ENCODE measurements at places on chromosomes 7 and 10.

DNA sequence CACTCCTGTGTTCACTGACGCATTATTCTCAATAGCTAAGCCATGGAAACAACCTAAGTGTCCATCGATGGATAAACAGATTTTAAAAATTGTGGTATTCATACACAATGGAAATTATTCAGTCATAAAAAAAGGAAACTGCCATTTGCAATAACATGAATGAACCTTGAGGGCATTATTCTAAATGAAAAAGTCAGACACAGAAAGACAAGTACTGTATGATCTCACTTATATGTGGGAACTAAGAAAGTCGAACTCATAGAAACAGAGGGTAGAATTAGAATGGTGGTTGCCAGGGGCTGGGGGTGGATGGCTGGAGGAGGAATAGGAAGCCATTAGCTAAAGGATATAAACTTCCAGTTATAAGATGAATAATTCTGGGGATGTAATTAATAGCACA is 71.8 kb downstream of the JAZF1 start:
- DNase-seq, result no peak

DNA sequence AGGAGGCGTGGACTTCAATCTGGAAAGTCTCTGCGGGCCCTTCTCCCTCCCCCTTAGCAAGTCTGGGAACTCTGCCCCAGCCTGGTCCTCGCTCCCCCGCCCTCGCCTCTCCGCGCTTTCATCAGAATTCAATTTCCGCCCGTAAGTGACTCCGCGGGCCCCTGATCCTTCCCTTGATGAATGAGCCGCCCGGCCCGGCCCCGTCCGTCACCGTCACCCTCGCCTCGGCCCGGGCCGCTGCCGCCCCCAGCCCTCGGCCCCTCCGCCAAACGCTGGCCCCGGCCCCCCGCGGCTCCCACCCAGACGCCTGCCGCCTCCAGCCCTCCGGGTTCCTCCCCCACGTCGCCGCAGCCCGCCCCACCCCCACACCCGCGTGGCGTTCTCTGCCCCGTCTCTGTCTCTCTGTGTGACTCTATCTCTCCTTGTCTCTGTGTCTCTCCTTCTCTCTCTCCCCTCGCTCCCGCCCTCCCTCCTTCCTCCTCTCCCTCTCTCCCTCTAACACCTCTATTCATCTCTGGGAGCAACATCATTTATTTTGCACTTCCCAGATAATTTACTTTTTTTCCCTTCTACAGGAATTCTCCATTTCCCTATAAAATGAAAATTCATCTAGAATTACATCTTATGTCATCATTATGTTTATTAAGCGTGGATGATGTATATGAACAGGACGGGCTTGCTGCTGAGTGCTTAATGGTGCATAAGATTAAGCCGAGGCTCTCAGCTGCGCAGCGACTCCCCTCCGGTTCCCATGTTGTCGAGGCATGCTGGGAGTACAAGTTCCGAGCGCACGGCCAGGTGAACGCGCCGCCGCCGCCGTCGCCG is 91.2 kb upstream of the PAX2 start:
- DNase-seq, result peak; percentile 37

- DNase-seq, result no peak
These were observed 8.1 kb downstream of the POR start for GRCh38 chr7:75922966-75923603.

GRCh38 chr10:1102831-1103230 is 46.6 kb downstream of the WDR37 start:
- no peak for DNase-seq

- no peak for DNase-seq
These were observed 1293.5 kb downstream of the XPNPEP1 start for GRCh38 chr10:108629834-108630233.

DNA sequence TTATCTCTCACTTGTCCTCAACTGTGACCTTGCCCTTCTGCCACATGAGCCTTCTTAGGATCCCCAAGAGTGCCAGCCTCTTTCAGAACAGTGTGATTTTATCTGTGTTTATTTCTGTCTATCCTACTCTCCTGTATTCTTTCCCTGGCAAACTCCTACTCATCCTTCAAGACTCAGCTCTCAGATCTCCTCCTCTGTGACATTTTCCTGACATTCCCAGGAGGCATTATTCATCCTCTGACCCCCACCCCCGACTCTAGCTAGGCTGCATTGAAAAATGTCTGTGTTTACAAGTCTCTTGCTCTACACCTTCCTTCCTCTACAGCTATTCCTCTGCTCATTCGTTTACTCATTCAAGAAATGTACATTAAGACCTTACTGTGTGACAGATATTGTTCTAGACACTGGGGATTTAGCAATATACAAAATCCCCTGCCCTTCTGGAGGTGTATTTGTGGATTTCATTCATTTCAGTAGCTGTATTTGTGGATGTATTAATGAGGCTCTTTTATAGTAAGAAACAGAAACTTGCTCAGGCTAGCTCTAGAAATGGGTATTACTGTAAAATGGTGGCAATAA is 61.4 kb upstream of the COMTD1 start:
- no peak for DNase-seq

DNA sequence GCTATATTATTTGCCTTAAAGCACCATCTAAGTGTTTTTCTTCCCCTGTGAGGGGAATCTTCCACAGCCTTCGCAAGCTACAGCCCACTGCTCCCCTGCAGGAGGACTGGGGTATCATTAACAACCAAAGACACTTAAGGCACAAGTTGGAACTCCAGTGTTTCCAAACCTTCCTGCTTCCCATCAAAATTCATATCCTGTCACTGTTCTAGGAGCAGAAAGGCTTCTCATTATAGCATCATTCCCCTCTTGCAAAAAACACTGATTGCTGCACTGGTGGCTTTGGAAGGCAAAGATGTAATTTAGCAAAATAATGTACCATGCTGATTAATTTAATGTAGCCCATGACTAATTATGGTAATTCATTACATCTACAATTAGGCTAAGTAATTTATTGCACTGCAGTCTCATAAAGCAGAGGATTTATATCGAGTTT is 207.2 kb downstream of the SKAP2 start:
- no peak for DNase-seq

DNA sequence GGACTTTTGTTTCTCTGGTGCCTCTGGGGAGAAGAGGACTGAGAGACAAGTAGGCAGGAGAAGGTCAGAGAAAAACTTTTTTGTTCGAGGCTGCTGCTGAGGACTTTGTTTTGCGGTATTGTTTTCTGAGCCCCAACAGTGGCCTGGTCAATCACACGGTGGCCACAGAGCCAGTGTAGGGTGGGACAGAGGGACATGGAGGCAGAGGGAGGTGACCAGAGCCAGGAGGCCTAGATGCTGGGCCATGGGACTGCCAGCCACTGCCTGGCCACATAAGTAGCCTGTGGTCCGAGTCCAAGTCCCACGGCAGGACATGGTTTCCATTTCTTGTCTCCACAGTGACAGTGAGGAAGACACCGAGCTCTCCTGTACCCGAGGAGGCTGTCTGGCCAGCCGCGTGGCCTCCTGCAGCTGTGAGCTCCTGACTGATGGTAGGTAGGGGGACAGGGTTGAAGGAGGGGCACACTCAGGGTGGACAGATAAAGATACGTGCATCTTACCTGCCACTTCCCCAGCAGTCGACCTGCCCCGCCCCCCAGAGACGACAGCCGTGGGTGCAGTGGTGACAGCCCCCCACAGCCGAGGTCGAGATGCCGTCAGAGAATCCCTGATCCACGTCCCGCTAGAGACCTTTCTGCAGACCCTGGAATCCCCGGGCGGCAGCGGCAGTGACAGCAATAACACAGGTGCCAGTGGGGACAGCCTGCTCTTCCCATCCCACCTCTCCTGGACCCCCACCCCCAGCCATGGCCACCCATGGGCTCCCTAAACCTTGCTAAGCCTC is 27.5 kb downstream of the SH2B2 start:
- DNase-seq, result no peak

DNA sequence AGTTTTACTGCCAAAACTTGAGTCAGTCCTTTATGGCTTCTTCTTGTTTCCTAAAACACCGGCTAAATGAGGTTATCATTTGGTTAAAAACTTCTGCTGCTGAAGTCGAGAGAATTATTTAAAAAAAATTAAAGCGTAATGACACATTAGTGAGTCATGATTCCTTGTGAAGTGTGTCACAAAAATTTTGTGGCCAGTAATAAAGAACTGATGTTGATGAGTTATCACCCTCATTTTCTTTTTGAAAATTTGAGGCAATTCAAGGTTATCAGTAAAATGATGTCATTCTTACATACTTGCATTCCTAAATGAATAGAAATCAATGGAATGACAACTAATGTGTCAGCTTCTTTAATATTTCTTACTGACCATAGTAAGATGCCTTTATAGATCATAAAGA is 427.4 kb downstream of the SORCS3 start:
- DNase-seq, result no peak

DNA sequence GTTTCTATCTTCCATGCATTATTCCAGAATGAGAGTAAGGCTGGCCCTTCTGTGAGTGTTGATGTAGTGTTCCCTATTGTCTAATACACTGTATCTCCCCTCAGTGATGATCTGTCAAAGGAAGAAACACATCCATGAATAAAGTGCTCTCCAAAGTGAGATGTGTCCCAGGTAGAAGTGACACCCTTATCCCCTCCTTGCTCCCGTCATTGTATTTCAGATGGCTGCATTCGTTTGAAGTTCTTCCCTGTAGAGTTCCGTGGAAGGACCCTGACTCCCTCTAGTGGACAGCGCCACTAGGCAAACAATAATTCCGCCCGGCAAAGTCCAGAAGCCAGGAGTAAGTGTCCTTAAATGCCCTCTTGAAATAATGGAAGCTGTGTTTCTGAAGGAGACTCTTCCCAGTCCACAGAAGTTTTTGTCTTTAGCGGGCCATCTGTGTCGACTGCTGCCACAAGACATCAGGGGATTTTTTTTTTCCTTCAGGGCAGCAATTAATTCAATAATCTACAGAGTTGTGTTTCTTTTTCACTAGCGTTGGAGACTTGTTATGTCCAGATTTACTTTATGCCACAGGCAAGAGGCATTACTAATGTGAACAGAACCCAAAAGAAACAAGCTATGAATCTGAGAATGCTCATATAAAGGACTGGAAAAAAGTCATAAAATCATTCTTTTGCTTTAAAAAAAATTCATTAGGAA is 64.6 kb downstream of the THNSL1 start:
- DNase-seq, result peak; percentile 60

DNA sequence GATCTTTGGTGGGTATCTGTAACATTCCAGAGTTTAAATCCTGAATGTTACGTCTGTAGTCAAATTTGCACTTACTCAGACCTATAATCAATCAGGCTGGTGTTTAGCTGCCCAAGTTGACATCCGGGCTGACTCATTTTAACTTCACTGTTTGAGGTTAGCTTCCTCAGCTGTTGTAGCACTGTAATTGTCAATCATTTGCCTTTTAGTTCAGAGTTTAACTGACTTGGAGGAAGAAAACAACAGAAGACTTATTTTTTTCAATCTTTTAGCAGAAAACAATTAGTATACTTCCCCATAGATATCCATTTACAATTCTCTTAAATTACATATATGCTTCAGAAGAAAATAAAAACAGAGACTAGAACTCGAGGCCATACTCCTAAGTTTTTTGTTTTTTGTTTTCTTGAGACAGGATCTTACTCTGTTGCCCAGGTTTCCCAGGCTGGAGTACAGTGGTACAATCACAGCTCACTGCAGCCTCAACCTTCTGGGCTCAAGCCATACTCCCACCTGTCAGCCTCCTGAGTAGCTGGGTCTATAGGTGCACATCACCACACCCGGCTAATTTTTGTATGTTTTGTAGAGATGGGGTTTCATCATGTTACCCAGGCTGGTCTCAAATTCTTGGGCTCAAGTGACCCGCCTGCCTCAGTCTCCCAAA is 38.5 kb upstream of the LRRC17 start:
- peak; percentile 60 for DNase-seq

GRCh38 chr7:131145026-131145425 is 182.7 kb upstream of the MKLN1 start:
- DNase-seq, result no peak

GRCh38 chr10:132385721-132386418 is 11.1 kb upstream of the PWWP2B start:
- DNase-seq, result no peak

DNA sequence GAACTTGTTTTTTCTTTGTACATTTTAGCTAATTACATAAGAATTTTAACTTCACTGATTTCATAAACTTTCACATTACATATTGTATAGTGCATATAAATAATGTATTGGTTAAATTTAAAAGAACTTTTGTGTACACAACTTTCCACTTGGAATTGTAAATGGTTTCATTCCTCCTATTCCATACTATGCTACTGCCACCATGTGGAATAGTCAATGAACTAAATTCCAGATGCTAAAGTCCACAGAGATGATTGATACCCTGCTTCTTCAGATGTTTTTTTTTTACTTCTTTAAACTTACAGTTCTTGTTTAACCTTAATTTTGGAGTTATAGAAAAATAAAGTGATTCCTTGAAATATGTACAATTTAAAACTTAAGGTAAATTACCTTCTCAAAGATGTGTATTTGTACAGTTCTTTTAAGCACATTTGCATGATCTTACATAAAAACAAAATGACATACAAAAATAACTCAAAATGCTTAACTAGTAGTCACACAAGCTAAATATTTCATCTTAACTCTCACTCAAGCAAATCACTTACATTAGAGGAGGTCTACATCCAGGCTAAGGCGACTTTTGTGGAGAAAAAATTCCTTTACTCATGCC is 247.6 kb upstream of the HGF start:
- DNase-seq, result no peak

GRCh38 chr10:85032981-85033380 is 704.6 kb downstream of the CCSER2 start:
- DNase-seq, result no peak

DNA sequence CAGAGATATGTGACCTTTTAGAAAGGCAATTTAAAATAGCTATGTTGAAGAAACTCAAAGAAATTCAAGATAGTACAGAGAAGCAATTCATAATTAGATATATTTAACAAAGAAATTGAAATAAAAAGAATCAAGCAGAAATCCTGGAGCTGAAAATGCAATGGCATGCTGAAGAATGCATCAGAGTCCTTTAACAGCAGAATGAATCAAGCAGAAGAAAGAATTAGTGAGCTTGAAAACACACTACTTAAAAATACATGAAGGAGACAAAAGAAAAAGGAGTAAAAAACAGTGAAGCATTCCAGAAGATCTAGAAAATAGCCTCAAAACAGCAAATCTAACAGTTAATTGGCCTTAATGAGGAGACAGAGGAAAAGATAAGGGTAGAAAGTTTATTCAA is 20.0 kb downstream of the ZPBP start:
- DNase-seq, result no peak

- DNase-seq, result no peak
These were observed 39.7 kb downstream of the DRGX start for GRCh38 chr10:49356181-49356580.

- DNase-seq, result no peak
These were observed 38.6 kb upstream of the AGK start for GRCh38 chr7:141512597-141512996.

DNA sequence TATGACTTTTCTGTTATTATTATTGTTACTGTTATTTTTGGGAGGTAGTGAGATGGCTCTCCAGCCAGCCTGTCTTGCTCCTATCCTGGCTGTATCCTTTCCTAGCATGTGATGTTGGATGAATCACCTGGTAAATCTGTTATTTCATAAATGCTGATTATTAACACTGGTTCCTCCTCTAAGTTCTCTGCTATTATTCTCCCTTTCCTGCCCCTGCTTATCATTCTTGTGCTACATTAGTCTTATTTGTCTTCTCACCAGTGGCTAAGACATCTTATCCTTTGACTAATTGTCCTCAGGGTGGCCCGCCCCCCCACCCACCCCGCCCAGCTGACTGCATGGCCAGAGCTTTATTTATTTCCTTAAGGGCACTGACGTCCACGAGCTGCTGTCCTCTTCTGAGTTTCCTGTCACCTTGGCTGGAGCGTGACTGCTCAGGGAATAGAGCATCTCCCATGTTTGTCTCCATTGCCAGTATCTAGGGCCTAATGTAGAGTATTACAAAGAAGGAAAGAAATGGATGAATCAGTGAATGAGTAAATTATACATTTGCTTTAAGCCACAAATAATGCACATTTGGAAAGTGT is 110.1 kb upstream of the KLF6 start:
- no peak for DNase-seq
